ENCODE measurements at places on chromosomes 12 and 14.

DNA sequence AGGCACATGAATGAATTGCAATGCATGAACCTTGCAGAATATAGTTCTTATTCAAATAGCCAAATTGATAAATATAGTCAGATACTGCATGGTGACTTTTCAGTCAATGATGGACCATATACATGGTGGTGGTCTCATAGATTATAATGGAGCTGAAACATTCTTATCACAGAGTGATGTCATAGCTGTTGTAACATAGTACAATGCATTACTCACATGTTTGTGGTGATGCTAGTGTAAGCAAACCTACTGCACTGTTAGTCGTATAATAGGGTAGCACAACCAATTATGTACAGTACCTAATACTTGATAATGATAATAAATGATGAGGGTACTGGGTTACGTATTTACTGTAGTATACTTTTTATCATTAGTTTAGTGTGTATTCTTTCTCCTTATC is 280.3 kb downstream of the BCAT1 start:
- no peak for DNase-seq

GRCh38 chr12:116459011-116459875 is 99.9 kb upstream of the MAP1LC3B2 start:
- no peak for DNase-seq

- peak; percentile 33 for DNase-seq
These were observed 1.1 kb downstream of the INHBE start for GRCh38 chr12:57456145-57456700.

DNA sequence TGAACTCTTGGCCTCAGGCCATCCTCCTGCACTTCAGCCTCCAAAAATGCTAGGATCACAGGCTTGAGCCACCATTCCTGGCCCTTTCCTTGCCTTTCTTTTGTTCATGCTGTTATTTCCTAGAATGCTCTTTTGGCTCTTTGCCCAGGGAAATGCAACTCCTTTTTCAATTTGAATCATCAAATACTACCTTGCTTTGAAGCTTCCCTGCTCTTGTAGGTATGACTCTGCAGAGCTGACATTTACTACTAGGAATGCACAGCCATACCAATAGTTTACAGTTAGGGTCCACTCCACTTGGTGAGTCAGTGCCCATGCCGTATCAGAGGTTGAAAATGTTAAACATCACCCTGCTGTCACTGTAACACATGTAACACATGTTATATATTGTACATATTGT is 107.0 kb upstream of the CRY1 start:
- DNase-seq: no peak

DNA sequence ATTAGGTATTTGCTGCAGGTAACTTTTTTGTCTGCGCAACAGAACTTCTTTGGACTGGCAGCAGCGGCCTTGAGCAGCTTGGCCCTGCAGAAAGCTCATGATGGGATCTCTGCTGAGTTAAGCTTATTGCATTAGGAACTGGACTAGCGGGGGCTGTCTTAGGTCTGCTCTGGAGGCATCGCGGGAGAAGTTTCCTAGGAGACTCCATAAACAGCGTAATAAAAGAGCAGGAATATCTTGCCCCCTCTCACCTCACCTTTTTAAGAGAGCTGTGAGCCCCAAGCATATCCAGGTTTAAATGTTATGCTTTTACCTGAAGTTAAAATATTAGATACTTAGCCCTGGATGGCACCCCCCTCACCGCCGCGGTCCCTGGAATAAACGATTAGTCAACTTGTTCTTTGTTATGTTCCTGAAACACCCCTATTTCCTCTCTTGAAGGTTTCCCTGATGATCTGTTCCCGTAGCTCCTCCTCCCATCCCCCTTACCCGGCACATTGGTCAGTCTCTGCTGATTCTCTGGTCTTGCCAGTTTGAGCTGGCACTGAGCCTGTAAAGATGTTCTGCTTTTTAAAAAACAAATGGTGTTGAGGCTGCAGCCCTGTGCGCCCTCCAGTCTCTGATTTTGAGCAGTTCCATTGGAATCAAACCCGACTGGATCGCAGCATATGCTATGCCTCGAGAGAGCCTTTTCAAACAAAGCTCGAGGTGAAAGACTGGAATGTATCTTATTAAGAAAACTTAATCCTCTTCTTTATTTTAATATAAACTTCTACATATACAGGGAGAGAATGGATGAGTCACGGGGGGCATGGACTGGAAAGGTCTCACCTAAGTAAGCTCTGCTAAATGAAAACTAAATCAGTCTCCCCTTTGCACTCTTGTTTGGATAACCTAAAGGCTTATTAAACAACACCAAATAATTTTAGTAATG is 1.9 kb downstream of the MLXIP start:
- DNase-seq: no peak

DNA sequence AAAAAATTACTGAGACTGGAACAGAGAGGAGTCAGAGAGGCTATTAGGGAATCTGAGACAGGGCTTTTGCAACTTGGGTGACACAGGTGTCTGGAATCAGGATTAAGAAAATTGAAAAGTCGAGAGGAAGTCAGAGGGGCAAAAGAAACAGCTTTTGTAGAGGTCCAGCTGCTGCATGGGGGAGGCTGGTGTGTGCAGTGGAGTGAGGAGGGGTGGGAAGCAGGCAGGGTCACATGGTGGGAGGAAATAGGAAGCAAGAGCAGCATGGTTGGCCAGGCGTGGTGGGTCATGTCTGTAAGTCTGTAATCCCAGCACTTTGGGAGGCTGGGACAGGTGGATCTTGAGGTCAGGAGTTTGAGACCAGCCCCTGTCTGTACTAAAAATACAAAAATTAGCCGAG is 69.7 kb upstream of the VRK1 start:
- no peak for DNase-seq

- no peak for DNase-seq
These were observed 38.6 kb downstream of the SPTSSA start for GRCh38 chr14:34423445-34423844.

- DNase-seq: no peak
These were observed 159.5 kb downstream of the TMEM132C start for GRCh38 chr12:128426511-128426910.

- no peak for DNase-seq
These were observed 195.2 kb upstream of the PRMT8 start for GRCh38 chr12:3295646-3296408.

DNA sequence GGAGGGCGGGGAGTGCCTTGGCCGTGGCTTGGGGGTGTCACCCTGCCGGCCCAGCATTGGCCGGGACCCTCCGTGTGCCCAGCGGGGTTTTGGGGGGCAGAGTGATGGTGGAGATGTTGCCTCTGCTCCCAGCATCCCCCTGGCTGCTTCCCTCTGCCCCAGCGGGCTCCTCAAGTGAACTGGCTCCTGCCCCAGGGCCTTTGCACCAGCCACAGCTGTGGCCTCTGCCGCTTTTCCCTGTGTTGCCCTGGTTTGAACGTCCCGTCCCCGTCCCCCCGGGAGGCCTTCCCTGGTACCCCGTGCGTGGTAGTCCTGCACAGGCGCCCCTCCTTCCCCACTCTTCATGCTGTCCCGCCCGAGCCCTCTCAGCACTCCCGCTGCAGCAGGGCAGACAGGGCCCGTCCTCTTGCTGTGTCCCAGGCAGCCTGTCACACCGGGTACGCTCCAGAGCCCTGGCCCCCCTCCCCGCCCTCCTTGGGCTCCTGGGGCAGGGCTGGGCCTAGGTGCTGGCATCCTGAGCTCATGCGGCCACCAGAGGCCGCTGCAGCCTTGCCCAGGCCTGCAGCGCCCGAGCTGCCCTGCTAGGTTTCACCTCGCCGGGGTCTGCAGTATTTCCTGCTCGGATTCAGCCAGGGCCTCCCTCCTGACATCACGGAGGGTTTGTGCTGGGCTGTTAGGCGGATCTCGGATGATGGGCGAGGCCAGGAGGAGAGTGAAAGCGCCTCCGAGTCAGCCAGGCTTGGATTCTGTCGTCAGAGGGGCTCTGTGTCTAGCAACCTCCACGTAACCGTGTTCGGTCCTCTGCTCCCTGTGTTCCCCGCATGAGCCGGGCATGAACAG is 9.5 kb downstream of the NOC4L start:
- peak; percentile 73 for DNase-seq

GRCh38 chr14:23145794-23146350 is 26.8 kb upstream of the CEBPE start:
- DNase-seq: no peak

GRCh38 chr14:82309199-82309598 is 775.5 kb upstream of the SEL1L start:
- no peak for DNase-seq

DNA sequence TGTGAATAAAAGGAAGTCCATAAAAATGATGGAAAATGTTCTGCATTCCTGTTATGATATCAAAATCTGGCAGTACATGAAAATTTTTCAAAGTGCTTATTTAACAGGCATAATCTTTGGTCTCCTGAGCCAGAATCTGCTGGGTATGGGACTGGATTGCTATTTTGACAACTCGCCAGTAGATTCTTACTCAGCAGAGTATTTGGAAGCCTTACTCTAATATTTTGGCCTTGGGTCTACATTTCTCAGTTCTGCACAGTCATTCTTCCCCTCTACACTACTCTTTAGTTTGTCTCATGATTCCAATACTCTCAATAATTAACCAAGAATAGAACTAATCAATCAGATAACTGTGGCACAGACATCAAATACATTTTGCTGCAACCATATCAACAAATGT is 1.1 kb upstream of the SLCO1B1 start:
- DNase-seq: no peak

GRCh38 chr12:4269279-4269991 is 4.1 kb upstream of the CCND2 start:
- DNase-seq: peak; percentile 94

GRCh38 chr12:27899151-27899661 is 73.3 kb downstream of the PTHLH start:
- DNase-seq: no peak

GRCh38 chr12:63802012-63802608 is 22.4 kb downstream of the RXYLT1 start:
- peak; percentile 32 for DNase-seq

DNA sequence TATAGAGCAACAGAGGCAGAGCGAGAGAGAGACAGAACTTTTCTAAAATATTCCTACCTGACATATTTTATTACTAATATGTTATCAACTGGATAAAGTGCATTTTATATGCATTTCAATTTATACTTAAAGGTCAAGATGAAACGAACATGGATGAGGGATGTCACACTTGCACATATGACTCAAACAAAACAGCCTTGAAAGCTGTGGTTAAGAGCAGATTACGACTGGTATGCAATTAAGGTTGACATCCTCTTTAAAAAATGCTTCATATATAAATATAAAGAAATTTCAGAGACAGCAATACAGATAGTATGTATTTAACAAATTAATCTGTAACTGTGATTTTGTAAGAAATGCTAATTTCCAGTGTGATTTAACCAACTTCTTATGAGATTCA is 52.5 kb downstream of the LMO3 start:
- DNase-seq: no peak

GRCh38 chr14:38285962-38286361 is 30.1 kb upstream of the CLEC14A start:
- no peak for DNase-seq

- DNase-seq: no peak
These were observed 9.5 kb upstream of the BDKRB1 start for GRCh38 chr14:96246539-96246847.

DNA sequence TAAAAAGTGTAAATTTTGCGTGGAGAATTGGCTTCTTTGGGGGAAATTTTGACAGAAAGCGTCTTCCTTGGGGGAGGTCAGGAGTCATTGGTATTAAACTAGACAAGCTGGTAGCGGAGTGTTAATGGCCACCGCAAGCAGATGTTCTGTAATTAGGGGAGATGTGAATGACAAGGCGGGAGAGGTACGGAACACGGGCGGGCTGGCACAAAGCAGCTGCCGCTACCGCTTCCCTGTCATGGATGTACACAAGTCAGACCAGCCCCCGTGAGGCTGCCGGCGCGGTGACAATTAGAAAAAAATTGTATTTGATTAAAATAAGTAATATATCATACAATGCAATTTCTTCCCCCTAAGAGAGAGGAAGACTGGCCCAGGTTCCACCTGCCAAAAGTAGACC is 501.6 kb downstream of the VRK1 start:
- no peak for DNase-seq

- no peak for DNase-seq
These were observed 66.4 kb downstream of the PTHLH start for GRCh38 chr12:27906127-27906500.

DNA sequence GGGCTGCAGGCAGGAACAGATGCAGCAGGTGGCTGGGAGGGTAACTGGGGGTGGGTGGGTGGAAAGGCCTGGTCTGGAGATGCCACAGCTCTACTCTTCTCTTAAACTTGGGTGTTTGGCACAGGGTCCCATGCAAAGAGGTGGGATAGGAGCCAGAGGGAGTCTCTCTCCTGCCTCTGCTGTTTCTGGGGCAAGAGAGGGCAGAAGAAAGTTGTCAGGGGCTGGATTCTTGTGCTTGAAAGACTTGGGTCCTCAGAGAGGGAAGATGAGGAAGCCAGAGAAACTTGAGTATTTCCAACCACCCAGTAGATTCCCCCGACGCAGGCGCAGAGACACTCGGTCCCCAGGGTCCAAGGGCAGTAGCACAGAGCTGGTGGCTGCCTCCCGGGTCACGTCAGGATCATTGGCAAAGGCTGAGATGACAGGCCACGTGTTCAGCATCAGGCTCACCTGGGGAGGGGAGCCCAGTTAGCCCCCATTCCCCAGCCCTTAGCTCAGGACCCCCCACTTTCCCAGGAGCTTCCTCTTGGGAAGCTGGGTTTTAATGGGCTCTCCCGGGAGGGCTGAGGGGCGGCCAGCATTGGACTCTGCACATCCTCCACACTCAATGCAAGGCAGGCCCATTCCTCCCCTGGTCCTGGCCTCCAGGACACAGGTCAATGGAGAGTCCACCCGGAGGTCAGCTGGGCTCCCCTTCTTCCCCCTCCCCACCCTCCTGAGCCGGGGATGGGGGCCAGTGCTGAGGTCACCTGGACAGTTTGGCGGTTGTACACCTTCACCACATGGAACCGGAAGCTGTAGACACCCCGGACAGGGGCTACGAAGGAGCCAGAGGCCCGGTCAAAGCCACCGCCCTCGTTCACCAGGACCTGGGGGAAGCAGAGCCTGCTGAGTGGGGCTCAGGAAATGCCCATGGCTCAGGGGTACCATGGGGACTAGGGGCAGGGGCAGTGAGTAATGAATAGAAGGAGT is 1.6 kb downstream of the CBLN3 start:
- no peak for DNase-seq

DNA sequence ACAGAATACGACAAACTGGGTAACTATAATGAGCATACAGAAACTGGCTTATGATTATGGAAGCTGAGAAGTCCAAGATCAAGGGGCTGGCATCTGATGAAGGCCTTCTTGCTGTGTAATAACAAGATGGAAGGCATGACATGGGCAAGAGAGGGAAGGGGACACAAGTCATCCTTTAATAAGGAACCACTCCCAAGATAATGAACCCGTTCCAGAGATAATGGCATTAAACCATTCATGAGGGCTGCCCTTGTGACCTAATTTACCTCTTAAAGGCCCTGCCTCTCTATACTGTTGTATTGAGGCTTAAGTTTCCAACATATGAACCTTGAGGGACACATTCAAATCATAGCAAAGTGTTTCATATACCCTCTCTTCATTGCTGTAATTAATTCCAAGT is 4.6 kb upstream of the VTI1B start:
- DNase-seq: no peak

GRCh38 chr14:90720336-90720735 is 95.9 kb downstream of the TTC7B start:
- DNase-seq: no peak

- DNase-seq: no peak
These were observed 21.6 kb downstream of the TRPV4 start for GRCh38 chr12:109811624-109811995.
